ENCODE measurements at places on chromosomes 12 and 14.

GRCh38 chr12:110704750-110705149 lies 15.8 kb upstream of the HVCN1 start:
- DNase-seq = no peak

DNA sequence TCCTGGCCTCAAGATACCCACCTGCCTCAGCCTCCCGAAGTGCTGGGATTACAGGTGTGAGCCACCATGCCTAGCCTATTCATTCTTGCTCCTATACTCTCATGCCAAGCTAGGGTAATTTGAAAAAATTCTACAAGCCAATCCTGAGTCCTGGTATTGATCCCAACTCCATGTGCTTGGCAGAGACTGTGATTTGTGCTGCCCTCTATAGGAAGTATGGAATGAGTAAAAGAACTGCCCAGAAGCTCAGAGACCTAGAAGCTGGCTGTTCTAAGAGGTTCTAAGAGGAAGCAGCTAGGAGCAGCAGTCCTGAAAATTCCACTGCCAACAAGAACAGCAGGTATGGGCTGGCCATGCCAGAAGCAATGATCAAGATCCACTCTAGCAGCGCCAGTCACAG lies 402.5 kb downstream of the PCNX1 start:
- no peak for DNase-seq

DNA sequence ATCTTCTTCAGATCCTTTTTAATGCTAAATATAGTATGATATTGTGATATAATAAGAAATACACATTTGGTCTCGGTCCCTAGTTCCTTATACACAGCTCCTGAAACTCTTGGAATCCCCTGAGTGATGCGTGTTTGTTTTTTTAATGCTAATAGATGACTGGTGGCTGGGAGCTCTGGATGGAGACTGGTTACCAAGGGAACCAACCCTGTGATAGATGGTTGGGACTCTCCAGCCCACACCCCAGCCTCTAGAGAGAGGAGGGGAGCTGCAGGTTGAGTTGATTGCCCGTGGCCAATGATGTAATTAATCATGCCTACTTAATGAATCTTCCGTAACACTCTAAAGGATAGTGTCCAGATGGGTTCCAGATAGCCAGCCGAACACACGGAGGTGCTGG lies 140.6 kb downstream of the FBXL14 start:
- no peak for DNase-seq

GRCh38 chr12:69331909-69332684 lies 16.1 kb upstream of the LYZ start:
- DNase-seq = peak; percentile 36

DNA sequence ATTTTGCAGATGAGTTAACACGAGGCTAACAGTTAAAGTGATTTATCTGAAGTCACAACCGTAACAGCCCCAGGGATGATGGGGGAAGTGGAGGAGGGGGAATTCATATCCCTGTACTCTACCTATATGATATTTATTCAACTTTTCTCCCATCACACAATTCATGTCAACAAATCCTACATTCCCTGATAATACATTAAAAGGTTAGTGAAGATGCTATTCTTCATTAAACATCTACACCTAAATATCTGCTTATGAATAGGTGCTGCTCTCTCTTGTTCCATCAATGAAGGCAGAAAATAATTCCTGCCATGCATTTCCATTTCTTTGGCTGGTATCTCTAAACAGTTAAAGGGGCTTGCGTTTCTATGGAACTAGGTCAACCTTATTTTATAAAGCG lies 6.8 kb downstream of the YBX3 start:
- no peak for DNase-seq

DNA sequence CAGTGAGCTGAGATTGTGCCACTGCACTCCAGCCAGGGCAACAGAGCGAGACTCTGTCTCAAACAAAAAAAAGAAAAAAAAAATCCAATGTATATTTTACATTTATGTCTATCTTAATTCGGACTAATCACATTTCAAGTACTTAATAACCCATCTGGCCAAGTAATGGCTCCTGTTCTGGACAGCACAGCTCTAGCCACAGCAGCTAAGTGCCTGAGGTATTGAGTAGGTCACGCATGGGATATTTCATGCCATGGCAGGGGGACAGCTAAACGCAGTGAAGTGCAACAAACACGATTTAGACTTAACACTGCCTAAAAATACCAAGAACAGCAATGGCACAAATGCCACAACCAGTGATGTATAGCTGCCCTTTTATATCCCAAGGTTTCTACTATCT lies 8.0 kb downstream of the BAZ1A start:
- no peak for DNase-seq

- DNase-seq = no peak
These were observed 64.4 kb upstream of the RTL1 start for GRCh38 chr14:100967930-100968329.

DNA sequence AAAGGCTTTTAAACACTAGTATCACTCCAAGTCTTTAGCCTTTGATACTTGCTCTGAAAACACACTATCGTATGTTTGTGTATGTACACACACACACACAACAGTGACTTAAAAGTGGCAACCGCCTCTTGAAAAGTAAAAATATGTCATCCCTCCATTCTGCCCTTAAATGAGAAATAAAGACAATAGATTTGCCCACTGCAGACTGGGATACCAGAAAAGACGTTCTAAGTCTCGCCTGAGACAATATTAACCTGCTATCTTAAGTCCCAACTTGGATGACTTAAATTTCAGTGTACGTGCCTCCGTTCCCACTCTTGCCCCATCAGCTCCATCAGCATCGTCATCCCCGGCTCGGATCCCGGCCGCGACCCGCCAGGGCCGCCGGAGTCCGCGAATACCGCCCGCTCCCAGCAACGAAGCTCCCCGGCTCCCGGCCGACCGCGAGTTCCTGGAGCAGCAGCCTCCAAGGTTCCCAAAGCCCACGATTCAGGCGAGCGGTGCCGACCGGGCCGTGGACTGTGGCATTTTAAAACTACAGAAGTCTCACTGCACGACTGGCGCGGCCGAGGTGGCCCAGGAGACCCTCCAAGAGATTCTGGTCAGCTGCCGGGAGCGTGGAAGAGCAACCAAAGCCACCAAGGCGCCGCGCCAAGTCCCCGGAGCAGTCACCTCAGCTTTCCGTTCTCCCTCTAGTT lies 2.8 kb upstream of the ARID2 start:
- DNase-seq = peak; percentile 67

DNA sequence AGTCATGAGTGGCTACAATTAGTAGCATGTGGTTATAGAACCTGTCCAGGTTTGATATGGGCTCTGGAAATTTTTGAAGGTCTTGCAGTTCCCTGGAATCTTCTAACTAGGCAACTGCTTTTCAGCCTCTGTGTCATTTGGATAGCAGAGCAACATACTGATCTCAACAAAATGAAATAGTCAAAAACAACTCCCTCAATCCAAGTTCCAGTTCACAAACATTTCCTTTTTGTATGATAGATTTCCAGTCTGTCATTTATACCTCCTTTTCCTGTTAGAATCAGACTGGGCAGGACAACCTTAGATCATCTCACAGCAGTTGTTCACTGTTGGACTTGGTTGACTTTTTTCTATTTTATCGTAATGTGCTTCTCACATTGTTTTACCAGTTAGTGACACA lies 442.1 kb upstream of the PDE3A start:
- DNase-seq = no peak

- DNase-seq = no peak
These were observed 53.9 kb downstream of the SMUG1 start for GRCh38 chr12:54134850-54135249.

DNA sequence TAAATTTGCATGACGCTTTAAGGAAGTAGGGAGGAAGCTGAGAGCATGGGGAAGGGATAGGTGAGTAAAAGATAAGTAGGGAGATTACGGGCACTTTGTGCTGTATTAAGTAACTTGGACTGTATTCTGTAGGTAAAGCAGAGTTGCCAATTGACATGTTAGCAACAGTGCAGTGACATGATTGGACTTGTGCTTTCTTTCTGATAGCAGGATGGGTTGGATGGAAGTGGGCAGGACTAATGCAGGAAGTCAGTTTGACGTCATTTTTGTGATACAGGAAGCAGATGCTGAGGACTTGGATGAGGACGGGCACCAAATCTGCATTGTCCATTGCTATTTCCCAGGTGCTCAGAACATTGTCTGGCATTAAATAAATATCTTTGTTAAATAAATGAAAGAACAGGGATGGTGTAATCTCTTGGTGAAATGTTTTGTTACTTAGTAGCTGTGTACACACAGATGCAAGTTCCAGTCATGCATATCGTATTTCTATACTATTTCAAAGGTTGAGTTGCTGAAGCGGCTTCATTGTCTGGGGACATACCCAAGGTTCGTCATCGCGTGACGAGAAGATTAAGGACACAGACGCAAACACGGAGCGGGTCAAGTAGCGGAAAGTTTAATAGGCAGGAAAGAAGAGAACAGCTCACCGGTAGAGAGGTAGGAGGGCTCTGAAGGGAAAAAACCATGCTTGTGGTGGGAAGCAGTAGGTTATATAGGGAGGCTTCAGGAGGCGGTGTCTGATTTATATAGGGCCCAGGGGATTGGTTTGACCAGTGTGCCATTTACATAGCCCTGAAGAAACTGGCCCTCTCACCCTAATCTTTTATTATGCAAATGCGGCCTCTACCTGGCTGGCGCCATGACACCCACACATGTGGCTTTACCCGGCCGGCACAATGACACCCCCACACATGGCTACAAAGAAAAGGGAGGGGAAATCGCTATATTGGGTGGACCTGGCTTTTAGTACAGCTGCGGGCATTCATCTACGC lies 30.7 kb downstream of the GUCY2C start:
- no peak for DNase-seq

- no peak for DNase-seq
These were observed 79.8 kb downstream of the TTC8 start for GRCh38 chr14:88904206-88904647.

DNA sequence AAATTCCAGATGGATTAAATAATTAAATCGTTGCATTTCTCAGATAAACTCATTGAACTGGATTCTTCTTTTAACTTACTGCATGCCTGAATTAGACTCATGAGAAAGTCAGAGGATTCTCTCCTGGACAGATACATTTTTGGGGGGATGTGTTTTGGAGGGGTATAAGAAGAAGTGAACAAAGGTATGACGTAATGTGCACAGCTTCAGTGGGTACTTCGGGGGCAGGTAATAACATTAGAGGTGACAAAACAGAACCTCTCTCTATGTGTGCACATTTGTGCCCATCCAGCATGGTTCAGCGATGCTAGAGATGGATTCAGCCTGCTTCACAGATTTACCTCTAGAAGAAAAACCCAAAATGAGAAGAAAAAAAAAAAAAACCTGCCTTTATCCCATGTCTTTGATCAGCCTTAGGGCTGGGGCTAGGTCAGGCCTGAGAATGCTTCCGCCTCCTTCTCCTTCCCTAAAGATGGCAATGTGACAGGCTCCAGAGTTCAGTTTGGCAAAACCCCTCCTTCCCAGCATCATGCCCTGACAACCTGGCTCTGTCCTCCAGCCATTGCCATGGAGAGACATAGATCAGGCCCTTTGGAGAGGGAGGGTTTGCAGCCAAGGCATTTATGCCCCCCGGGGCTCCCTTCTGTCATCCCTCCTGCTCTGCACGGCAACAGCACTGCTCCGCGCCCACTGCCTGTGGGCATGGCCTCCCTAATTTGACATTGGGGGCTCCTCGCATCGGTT lies 166.7 kb downstream of the KCNA5 start:
- no peak for DNase-seq

DNA sequence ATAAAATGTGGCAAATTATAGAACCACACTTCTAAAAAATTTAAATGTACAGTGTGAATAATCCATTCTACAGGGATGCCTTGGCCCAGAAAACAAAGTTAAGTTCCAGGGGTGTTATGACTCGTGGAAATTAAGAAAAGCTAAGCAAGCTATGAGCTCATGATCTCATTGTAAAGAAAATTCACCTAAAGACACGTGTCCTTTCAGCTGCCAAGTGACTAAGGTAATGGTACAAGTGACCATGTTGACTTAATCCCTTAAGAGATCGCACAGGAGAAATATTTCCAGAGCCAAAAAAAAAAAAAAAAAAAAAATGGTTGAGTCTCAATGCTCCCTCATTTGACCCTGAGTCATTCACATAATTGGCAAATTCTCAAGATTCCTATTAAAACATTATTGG lies 51.4 kb upstream of the ANO2 start:
- no peak for DNase-seq

DNA sequence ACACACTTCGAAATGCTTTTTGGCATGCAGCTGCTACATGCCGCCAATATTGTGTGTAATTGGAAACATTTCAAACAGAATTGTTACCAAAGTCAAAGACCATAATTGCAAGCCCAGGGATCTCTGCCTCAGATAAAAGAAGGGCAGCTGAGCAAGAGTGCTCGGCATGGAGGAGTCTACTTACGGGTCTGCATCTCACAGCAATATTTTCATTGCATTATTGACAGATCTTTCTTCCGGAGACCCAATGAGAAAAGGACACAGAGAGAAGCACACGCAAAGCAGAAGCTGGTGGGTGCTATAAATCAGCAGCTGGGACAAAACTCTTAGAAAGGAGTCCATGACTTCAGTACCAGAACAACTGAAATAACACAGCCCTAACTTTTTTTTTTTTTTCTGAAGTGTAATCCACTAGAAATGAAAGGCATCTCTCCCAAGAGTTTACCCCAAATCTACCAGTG lies 4.9 kb downstream of the PRICKLE1 start:
- no peak for DNase-seq

- peak; percentile 73 for DNase-seq
These were observed 87.8 kb upstream of the DYNC1H1 start for GRCh38 chr14:101876555-101876938.
